ENCODE measurements at places on chromosomes 5 and 9.

DNA sequence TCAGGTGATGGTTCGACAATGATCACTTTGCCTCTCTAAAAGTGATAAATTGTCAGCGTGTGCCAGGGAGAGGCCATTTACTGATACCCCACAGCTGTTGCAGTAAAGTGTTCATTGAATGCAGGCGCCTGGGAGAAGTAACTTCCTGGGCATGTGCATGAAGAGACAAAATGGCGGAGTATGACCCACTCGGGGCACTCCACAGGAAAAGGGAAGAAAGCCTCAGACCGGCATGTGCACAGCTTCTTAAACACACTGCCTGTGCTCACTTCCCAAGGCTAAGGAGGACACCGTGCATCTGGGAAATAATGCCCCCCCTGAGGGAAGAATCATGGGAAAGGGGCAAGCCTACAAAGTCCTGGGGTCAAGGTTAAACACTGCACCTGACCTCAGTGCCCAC, 329.5 kb downstream of the ICE1 start:
- no peak for DNase-seq

DNA sequence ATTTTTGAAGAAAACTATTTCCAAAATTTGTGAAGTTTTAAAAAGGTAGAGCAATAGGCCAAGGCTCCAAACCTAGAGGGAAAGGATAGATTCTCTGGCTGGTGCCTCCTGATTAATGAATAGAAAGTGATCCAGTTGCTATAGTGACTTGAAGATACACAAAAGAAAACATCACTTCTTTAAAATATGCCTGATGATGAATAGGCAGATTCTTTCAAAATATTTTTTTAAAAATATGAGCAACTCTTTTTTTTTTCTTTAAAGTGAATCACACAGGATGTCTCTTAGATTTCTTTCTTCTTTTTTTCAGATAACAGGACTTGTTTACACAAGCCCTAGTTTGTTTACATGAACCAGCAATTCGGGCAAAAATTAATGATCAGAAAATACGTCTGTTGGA, 124.4 kb downstream of the RFK start:
- no peak for DNase-seq

- DNase-seq = no peak
Measured at GRCh38 chr5:72065751-72066255, 41.5 kb upstream of the MAP1B start.

- DNase-seq = no peak
Measured at GRCh38 chr9:135344915-135345500, 134.6 kb upstream of the PPP1R26 start.

DNA sequence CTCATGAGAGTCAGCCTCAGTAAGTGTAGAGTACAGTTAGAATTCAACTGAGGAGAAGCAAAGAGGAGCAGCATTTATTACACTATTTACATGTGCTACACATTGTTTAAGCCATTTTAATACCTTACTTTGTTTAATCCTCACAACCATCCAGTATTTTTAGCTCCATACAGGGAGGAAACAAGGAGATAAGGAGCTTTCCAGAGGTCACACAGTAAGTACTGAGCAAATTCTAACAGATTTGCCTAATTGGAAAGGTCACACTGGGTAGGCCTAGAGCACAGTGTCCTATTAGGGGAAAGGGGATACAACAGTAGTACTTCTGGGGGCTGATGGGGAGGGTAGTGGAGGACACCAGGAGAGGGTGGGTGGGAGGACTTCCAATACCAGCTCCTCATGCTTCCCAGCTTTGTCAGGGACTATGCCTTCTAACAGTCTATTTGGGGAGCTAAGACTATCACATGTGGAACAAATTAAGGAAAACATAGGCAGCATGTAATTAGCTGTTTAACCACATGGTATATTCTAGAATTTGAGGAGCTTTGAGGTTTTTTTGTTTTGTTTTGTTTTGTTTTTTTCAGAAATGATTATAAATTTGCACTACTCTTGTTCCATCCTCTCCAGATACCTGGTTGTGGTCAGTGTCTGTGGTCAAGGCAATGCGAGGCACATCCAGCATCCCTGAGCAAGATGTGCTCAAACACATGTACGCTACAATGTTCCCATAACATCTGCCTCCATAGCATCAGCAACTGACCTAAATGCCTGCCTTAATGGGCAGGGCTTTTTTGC, 96.0 kb upstream of the SLC12A2 start:
- no peak for DNase-seq

GRCh38 chr9:125505988-125506438, 201.0 kb downstream of the MAPKAP1 start:
- no peak for DNase-seq

DNA sequence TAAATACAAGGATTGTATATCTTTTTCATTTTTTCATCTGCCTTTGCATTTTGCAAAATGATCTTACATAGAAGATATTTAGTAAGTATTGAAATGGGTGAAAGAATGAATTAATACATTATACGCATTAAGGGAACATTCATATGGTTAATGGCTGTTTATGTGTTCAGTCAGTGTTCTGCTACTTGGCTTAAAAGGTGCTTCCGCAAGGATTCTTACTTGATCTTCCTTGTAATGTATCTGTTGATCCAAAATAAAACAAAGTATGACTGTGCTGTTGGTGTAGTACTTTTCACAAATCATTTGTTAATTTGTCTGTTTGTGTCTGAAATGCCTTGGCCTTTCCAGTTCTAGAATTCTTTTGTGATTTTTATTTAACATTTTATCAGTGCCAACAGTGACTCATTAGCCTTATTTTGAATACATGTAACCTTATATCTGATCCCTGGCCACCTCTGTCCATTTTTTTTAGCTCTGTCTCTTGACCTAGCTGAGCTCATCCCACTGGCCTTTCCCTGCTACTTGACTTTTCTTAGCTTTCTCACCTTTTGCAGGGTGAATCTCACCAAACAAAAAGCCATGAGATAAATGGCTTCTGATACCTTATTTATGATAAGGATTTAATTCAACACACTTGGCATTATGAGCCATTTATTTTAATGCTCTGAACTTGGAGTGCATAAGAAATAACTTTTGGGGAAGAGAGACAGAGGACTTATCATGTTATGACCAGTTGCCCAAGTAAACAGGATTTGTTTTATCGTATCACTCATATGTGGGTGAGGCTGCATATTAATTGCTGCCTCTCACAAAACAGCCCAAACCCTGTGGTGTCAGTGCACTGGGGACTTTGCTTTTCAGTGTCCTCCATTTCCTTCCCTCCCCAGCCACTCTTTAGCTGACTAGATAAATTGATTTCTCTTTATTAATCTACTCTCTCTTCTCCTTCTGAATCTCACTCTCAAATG, 340.3 kb downstream of the KDM4C start:
- no peak for DNase-seq

DNA sequence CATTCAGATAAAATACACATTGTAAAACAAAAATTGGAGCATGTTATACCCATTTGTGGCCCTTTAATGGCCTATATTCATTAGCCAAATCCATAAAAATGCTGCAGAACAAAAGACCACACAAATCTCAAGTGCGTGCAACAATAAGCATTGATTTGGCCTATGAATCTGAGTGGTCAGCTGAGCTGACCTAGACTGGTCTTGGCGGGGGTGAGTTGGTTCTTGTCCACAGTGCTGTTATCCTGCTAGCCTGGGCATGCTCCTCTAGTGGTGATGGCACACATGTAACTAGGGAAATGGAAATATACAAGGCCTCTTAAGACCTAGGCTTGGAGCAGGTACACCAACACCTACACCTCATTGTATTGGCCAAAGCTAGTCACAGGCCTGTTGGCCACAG, 122.2 kb upstream of the TBCA start:
- no peak for DNase-seq

DNA sequence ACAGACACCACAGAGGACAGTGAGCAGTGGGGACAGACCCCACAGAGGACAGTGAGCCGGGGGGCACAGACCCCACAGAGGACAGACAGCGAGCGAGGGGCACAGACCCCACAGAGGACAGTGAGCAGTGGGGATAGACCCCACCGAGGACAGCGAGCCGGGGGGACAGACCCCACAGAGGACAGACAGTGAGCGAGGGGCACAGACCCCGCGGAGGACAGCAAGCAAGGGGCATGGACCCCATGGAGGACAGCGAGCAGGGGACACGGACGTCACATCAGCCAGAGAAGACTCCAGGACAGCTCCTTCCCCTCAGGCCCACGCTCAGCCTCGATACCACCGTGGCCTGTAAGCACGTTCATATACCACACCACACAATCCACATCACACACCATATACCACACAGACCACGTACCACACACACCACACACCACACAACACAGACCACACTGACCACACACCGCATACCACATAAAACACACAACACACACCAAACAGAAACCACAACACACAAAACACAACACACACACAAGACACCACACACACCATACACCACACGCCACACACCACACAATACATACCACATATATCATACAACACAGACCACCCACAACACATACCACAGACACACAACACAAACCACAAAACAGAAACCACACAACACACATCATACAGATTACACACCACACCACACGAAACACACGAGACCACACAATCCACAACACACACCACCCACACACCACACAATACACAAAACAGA, 5.2 kb upstream of the ZDHHC11 start:
- no peak for DNase-seq

GRCh38 chr5:175508896-175509295, 30.5 kb downstream of the SFXN1 start:
- no peak for DNase-seq

DNA sequence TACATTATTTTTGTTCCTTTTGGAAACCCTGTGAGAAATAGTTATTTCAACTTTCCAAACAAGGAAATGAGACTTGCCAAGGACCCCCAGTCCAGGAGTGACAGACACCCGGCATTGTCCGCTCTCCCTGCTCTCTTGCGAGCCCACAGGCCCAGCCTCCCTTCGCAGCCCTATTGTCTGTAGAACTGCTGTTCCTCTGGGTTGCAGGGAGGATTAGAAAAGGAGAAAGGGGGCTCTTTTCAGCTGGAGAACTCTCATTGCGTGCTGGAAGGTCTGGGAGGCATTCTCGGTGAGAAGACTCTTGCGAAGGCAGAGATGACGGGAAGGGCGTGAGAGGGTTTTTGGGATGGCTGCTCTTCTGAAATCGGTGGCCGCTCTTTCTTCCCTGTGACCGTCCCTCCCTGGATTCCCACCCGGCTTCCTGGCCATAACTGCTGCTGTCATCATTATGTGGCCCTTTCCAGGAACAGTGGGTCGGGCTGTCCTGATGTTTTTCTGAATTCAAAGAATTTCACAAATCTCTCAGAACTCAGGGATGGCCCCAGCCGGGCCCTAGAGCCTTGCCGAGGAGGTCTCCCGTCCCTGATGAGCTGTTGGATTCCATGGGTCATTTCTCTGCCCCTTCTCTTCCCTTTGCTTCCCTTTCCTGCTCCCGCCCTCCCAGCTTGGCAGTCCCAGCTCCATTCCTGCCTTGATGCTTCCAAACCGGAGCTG, 29.8 kb downstream of the STC2 start:
- DNase-seq = no peak

DNA sequence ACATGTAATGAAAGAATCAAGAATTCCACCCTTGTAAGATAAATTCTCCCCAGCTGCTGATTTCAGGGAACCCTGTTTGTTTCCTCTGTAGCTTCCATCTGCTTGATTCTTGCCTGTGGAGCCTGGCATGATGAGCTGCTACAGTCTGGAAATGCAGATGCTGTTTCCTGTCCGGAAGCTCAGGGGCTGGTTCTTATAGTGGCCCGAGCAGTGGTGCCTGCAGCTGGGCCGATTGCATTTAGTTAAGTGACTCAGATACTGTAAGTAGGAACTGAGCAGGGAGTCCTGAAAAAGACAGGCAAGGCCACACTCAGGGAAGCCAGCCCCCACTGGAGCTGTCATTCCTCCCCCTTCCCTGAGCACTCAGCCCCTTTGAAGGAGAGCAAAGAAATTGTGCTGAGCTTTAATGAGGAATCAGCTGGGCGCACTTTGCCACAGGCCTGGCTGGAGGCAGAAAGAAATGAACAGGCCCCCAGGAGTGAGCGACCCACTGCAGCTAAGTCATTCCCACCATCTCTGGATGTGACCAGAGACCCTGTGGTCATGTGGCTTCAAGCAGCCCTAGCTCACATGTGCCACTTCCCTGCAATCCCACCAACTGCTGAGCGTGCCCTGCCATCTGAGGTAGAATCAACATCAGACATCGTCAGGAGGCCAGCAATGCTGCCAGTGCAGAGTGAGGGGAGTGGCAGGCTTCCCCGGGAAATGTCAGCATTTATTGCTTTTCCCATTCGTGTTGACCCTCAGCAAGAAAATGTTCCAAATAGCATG, 206.0 kb upstream of the WWC1 start:
- DNase-seq = no peak

DNA sequence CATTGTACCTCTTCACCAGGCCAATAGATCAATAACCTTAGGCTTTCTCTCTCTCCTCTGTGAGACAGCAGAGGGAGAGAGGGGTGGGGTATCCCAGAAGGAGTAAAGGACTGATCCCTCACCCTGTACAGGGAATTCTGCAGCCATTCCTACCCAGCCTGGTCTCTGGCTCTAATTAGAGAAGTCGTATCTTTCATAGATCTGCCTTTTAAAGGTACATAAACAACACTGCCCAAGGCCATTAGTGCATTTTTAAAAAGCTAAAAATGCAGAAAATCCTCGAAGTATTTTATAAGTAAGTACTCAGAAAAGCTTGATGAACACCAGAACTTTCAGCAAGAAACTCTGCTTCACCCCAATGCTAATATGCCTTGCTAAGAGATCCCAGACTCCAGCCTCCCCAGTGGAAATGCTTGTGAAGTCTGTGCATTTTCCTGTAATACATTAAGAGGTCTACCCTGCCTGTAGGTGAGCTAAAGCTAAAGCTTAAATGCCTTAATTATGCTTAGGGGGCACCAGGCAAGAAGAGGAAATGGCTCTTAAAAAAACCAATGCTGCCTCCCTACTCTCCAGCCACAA, 200.0 kb upstream of the ANKRD55 start:
- no peak for DNase-seq

DNA sequence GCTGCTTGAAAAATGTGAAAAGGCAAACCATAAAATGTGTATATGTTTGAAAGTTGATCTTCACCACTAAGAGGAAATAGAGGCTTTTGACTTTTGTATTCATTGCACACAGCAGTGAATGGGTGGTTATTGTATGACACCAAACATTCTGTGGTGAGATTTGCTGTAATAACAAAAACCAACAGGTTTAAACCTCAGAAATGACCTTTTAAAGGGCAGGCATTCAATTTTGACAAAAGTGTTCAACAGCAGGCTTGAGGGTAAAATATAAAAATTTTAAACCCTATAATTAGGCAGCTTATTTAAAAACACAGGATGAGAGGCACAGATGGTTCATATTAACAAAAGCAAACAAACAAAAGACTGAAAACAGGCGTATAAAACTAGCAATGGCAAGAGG, 128.1 kb upstream of the NUDT12 start:
- DNase-seq = no peak

DNA sequence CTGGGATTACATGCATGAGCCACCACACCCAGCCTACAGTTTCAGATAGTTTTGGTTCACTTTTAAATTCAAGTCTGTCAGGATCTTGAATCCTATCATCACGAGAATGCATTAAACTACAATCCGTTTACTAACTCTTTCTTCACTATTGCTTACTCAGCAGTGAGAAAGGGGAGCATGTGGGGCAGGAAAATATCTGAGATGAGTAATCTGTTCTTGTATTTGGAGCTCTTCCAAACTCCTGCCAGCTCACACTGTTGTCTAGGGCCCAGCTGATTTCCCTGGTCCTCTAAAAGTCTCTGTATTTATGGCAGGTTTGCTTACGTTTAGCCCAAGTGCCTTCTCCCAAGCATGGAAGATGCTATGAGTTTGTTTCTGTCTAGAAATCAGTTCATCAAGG, 152.2 kb downstream of the FGF18 start:
- DNase-seq = no peak
